ENCODE measurements at places on chromosomes 3 and 15. TPM values are rescaled to one million over a fixed set of nuclear protein-coding genes. Genes with fewer than 3 reads are reported as not detected.

GRCh38 chr3:58528629-58529028 lies 8.4 kb downstream of the ACOX2 start:
- DNase-seq: no peak

DNA sequence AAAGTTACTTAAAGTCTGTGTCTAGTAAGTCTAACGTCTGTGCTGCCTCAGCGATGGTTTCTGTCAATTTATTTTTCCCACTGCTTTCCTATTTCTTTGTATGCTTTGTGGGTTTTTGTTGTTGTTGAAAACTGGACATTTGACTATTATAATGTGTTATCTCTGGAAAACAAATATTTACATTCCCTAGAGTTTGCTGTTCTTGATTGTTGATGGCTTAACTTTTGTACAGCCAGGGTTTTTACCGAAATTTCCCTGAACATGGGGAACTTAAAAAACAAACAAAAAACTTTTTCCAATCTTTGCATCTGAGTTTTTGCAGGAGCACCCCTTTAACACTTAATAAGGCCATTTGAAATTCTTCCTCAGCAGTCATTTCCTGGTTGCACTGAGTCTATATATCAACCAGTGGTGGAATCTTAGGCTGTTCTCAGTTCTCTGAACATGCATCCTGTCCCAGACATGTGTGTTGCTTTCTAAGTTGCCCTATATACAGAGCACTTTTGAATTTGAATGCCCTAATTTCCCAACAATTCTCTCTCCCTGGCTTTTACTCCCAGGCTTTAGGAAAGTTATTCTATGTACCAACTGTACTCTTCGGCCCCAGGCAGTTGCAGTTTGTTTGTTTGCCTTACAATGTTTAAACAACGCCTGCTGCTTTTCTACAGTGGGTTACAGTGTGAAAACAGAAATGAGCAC lies 11.8 kb upstream of the PIAS1 start:
- DNase-seq: no peak

CCR5 gene
- 8.3 TPM for total RNA-seq

GRCh38 chr15:96165081-96165480 lies 165.4 kb upstream of the NR2F2 start:
- no peak for DNase-seq

DNA sequence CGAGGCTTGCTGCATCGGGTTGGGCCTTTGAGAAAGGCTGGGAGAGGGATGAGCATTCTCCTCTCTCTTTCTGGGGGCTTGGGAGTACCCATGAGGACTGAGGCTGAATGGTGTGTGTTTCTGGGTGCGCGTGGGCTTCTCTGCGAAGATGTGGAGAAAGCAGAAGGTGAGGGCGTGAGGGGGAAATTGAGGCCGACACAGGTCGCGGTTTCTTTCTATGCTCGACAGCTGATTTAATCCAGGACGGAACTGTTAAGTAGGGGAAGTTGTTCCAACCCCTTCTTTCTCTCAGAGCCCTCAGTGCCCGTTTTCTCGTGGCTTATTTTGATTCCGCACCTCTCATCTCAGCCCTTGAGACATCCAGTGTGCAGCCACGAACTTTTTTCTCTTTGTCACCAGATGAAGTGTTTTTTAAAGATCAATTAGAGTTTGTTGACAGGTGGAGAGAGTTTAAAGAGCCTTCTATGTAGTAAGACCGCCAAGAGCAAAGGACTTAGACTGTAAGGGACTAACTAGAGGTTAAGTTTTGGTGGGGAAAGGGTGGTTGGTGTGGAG lies 711 bp downstream of the STARD9 start:
- no peak for DNase-seq

DNA sequence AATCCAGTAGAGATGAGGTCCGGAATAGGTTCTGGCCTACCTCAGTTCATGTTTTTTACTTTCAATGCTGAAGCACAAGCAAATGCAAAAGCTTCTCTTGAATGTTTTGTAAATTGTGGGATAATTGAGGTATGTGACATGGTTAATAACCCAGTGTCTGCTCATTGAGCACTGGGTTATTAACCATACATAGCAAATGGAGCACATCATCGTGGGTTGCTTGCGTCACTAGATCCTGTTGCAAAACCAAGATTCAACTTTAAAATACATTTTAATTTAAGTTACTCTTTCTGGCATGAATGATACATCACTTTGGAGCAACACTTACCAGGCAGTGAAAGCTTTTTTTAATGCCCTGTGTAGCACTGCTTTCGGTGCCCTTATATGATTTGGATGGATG lies 165.6 kb downstream of the IGF1R start:
- DNase-seq: no peak

SEMA5B gene
- not detected for total RNA-seq

All from T-helper 17 cell (primary cell).